ENCODE measurements at places on chromosomes 5 and 9.

DNA sequence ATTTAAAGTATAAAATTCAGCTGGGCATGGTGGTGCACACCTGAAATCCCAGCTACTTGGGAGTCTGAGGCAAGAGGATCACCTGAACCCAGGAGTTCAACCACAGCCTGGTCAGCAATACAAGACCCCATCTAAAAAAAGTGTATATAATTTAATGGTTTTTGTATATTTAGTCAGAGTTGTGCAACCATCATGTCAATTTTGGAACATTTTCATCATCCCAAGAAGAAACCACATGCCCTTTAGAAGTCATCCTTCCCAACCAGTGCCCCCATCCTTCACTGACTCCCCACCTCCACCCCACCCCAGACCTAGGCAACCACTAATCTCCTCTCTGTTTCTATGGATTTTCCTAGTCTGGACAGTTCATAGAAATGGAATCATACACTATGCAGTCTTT lies 18.8 kb upstream of the TEK start:
- no peak for DNase-seq

GRCh38 chr5:132662925-132663770 lies 5.2 kb downstream of the IL13 start:
- no peak for DNase-seq

- DNase-seq = no peak
Observed at GRCh38 chr9:111919875-111920274, 23.3 kb downstream of the UGCG start.

- no peak for DNase-seq
Observed at GRCh38 chr9:129231759-129232158, 53.7 kb upstream of the IER5L start.

- no peak for DNase-seq
Observed at GRCh38 chr5:43615445-43616184, 12.6 kb downstream of the NNT start.

DNA sequence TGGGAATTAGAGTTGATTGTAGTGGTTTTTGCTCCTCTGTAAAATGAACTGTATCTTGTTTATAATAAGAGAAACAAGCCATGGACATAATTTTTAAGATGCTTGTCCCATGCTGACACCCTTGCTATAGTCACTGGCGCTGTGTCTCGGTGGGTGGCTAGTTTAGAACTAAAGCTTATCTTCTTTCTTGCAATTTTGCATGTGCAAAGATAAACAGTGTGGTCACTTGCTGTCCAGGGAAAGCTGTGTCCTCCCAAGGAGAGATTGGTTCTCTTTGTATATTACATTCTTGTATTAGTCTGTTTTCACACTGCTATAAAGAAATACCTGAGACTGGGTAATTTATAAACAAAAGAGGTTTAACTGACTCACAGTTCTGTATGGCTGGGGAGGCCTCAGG lies 143.8 kb downstream of the MELK start:
- DNase-seq = no peak

GRCh38 chr9:76294301-76294700 lies 99.9 kb downstream of the RFK start:
- DNase-seq = no peak

GRCh38 chr5:163619273-163619934 lies 114.0 kb downstream of the MAT2B start:
- no peak for DNase-seq

DNA sequence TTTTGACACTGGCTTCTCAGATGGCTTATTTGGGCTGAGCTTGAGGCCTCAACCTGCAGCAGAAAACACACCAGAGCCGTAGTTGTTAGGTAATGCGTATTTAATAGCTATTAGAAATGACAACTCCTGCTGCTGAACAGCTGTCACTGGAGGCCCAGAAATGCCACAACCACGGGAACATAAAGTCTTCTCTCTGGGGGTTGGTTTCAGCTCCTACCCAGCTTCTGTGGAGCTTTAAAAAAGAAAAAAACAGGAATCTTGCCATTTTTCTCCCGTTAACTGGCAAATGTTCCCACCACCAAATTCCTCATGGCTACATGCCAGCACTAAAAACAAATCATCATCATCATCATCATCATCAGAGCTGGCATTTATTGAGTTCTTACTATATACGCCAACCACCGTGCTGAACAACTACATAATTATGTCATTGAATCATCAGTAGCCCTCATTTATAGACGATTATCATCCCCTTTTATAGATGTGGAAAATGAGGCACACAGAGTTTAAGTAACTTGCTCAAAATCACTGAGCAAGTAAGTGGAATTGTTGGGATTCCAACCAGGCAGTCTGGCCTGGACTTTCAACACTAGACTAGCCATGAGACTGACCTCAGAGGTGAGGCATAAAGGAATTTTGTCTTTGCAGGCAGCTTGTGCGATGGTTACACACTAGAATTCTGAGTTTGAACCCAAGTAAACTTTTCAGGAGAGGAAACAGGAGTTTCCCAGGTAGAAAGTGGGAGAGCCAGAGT lies 185.3 kb upstream of the WWC1 start:
- no peak for DNase-seq
